SJSA1 (cell line): ENCODE measurements at places on chromosomes 2 and 18. TPM values are rescaled to one million over a fixed set of nuclear protein-coding genes. Genes with fewer than 3 reads are reported as not detected.
A peak's percentile ranks its signal among the peaks of the same experiment; 100 is the strongest.

DNA sequence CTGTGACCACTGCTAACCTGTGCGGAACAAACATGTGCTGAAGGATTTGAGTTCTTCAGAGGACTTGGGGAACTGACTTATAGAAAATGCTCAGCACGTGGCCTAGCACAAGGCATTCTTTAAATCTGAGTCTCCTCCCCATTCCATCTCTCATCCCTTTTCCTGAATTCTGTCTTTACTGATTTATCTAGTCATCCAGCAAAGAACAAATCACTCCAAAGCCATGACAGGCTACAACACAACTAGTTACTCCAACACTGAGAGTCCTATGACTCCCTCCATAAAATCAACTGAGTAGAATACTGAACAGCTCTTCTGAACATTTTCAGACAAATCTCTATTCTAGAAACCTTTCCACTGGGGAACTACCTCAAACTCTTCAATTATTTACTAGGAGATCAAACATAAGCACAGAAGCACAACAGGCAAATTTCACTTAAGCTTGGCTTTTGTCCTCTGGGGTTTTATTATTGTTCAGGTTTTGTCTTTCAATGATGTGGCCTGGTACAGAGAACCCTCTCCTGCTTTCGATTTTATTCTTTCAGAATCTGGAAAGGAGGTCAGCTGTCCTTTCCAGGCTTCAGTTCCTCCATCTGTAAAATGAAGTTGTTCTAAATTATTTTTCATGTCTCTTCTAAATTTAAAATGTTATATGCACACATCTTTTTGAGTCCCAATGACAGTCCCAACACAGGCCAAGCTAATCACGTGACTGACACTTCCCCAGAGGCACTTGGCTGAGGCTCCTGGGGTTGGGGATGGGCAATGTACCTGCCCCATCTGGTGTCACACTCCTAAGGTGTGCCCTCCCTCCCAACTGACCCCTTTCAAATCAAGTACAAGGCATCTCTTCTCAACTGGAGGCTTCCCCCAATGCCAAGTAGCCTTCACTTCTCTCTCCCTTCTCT is 31.8 kb downstream of the RNU4ATAC start:
- no peak for DNase-seq
- H3K4me3 ChIP-seq = no peak overlapping the region
- peaks cover 23% of the 10 kb centered on the region for H3K4me1 ChIP-seq
- H3K27me3 ChIP-seq = no peaks in the 10 kb centered on the region

GRCh38 chr2:240130393-240131195 is 5.5 kb downstream of the COPS9 start:
- no peak overlapping the region for H3K4me3 ChIP-seq
- DNase-seq = no peak
- no peak overlapping the region for H3K27ac ChIP-seq
- H3K4me1 ChIP-seq = peaks cover 7% of the 10 kb centered on the region
- H3K36me3 ChIP-seq = peaks cover 72% of the 10 kb centered on the region
- no peaks in the 10 kb centered on the region for H3K27me3 ChIP-seq

PAIP2B gene
- total RNA-seq = 0.25 and 0.34 TPM in 2 replicates

DNA sequence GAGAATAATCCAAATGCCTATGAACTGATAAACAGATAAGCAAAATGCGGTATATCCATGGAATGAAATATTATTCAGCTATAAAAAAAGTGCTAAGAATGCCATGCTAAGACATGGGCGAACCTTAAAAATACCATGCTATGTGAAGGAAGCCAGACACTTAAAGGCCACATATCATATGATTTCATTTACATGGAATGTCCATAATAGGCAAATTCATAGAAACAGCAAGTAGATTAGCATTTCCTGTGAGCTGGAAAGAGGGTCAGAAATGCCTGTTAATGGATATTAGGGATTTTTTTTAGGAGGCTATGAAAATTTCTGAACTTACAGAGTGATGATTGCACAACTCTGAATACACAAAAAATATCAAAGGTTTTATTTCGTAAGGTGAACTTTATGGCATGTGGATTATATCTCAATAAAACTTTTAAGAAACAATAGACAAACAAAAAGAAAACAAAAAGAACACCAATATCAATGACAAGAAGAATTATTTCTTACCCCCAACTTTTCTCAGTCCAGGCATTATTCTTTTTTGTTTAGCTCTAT is 1207.7 kb downstream of the SUCLG1 start:
- H3K4me1 ChIP-seq = no peaks in the 10 kb centered on the region
- H3K27ac ChIP-seq = no peak overlapping the region
- DNase-seq = no peak
- no peak overlapping the region for H3K4me3 ChIP-seq

DNA sequence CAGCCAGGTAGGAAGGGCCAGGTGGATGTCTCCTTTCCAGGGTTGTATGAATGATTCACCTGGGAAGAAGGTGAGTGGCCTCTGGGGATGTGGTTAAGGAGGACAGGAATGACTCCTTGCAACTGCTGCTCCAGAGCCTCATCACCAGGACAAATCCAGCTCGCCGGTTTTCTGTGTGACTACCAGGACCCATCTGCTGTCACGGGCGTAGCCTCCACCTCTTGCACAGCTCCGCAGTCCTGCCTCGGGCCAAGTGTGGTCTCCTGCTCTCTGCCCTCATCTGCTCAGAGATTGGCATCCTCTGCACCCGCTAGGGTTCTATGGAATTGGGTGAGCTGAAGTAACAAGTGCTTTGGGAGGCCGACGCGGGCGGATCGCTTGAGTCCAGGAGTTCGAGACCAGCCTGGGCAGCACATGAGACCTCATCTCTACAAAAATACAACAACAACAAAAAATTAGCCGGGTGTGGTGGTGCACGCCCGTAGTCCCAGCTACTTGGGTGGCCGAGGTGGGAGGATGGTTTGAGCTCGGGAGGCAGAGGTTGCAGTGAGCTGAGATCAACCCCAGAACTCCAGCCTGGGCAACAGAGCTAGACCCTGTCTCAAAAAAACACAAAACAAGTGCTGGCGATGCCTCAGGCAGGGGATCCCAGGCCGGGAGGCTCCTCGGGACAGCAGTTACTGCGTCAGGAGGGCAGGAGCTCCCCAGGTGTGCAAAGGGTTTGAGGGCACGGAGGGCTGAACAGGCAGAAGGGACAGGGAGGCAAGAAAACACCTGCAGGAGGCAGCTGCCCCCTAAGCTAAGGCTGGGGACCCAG is 831 bp upstream of the D2HGDH start:
- H3K27me3 ChIP-seq = no peaks in the 10 kb centered on the region
- H3K4me1 ChIP-seq = peaks cover 17% of the 10 kb centered on the region
- H3K4me3 ChIP-seq = peak overlapping the region; percentile 99
- no peak overlapping the region for H3K27ac ChIP-seq
- peaks cover 9% of the 10 kb centered on the region for H3K36me3 ChIP-seq

- no peak overlapping the region for H3K27ac ChIP-seq
- no peak for DNase-seq
- peaks cover 11% of the 10 kb centered on the region for H3K4me1 ChIP-seq
- no peak overlapping the region for H3K4me3 ChIP-seq
- peaks cover 56% of the 10 kb centered on the region for H3K27me3 ChIP-seq
Measured at GRCh38 chr2:241865957-241866789, 3.4 kb upstream of the RTP5 start.

UGT1A3 gene
- total RNA-seq = not detected in 2 replicates
